ENCODE measurements at places on chromosomes 16 and 17.

DNA sequence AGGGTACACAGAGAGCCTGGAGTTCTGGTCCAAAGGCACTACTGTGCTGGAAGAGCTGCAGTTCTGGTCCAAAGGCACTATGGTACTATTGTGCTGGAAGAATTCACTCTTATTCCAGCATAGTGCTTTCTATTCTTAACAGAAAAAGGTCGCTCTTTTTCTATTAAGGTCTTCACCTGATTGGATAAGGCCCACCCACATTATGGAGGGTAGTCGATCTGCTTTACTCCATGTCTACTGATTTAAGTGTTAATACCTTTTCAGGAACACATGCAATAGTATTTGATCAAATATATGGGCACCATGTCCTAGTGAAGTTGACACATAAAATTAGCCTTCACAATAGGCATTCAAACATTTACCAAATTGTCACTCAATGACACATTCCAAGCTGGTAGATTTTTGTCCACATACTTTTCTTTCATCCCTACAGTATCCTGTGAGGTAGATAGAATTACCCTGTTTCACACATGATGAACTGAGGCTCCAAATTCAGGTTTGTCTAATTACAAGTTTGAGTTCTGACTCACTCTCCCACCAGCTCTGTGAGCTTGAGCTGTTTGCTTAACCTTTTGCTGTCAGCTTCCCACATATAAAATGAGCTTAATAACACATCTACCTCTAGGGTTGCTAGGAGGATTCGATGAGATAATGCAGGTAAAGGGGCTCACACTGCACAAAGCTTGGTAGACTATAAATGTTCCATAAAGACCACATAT lies 129.9 kb downstream of the AIPL1 start:
- no peaks in the 10 kb centered on the region for H3K36me3 ChIP-seq
- H3K4me1 ChIP-seq: peaks cover 2% of the 10 kb centered on the region
- H3K4me3 ChIP-seq: no peak overlapping the region
- no peaks in the 10 kb centered on the region for H3K27me3 ChIP-seq
- no peak for DNase-seq

- no peak for DNase-seq
- no peak overlapping the region for H3K27ac ChIP-seq
- H3K36me3 ChIP-seq: no peaks in the 10 kb centered on the region
- H3K27me3 ChIP-seq: no peaks in the 10 kb centered on the region
- H3K4me3 ChIP-seq: no peak overlapping the region
These were observed 84.6 kb downstream of the N4BP1 start for GRCh38 chr16:48525201-48526057.

DNA sequence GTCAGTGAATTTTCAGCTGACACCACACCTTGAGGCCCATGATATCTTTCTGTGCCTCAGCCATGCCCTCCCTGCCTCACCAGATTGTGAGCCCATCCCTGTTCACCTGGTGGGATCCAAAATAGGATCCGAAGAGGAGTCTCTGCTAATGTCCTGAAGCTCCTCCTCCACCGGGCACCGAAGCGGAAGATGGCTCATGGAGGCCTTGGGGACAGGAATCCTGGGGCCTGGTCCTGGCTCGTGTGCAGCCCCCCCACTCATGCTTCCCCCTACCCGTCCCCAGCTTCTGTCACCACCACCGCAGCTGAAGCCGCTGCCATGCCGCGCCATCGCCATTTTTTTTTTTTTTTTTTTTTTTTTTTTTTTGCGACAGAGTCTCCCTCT lies 1683.4 kb downstream of the TP53TG3F start:
- no peaks in the 10 kb centered on the region for H3K36me3 ChIP-seq
- no peak overlapping the region for H3K4me3 ChIP-seq
- H3K27me3 ChIP-seq: no peaks in the 10 kb centered on the region
- DNase-seq: no peak
- H3K27ac ChIP-seq: no peak overlapping the region
- H3K4me1 ChIP-seq: no peaks in the 10 kb centered on the region

DNA sequence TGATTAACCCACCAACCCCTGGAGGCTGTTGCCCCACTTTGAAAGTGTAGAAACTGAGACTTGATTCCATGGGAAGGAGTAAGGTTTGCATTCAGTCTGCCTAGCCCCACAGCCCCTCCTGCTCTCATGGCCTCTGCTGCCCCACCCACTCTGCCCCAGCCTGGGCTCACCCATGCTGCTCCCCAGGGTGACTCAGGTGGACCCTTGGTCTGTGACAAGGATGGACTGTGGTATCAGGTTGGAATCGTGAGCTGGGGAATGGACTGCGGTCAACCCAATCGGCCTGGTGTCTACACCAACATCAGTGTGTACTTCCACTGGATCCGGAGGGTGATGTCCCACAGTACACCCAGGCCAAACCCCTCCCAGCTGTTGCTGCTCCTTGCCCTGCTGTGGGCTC lies 6.5 kb downstream of the PRSS41 start:
- no peak overlapping the region for H3K27ac ChIP-seq
- H3K27me3 ChIP-seq: no peaks in the 10 kb centered on the region
- H3K36me3 ChIP-seq: no peaks in the 10 kb centered on the region
- H3K4me1 ChIP-seq: no peaks in the 10 kb centered on the region
- no peak for DNase-seq

DNA sequence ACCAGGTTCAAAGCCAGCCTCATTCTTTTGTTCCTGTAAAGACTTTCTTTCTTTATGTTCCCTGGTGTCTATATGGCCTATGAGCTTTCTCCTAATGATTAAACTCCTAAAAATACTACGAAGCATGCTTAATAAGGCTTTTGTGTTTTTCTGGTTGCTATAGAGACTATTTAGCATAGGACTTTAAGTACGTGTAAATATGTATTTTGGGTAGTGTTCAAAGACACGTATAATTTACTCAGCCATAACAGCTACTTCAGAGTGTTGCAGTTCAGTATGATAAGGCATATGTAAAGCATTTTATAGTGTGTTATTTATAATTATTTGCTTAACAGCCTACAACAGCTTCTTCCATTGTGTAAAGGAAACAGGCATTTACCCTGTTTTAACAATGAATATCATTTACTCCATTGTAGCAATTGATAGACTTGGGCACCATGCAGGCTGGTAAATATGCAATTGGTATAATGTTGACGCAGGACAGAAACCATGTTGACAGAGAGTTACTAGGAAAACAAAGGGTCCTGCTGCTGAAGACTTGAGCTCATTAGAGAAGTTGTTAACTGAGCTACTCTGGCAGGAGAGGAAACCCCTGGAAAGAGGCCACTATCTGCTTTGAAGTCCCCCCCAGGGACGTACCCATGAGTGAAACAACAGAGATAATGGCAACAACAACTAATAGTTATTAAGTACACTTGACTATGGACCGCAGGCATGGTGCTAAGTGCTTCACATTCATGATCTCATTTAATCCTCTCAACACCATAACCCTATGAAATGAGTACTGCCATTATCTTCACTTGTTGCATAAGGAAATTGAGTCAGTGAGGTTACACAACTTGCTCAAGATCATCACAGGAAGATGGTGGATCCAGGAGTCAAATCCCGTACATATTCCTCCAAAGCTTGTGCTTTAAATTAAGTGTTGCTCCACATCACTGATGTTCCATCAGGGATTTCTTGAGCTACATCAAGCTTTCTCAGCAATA lies 342.2 kb upstream of the DYNLRB2 start:
- no peaks in the 10 kb centered on the region for H3K36me3 ChIP-seq
- H3K27ac ChIP-seq: no peak overlapping the region
- no peak overlapping the region for H3K4me3 ChIP-seq
- no peak for DNase-seq
- H3K4me1 ChIP-seq: no peaks in the 10 kb centered on the region
- no peaks in the 10 kb centered on the region for H3K27me3 ChIP-seq
